IMR-90 (cell line): ENCODE measurements at places on chromosomes 11 and 22. TPM values are rescaled to one million over a fixed set of nuclear protein-coding genes. Genes with fewer than 3 reads are reported as not detected.
A peak's percentile ranks its signal among the peaks of the same experiment; 100 is the strongest.

Gene ART1
- not detected in 2 replicates for total RNA-seq

Gene HOATZ
- not detected in 2 replicates for total RNA-seq

Gene SMTNL1
- not detected in 2 replicates for total RNA-seq

DNA sequence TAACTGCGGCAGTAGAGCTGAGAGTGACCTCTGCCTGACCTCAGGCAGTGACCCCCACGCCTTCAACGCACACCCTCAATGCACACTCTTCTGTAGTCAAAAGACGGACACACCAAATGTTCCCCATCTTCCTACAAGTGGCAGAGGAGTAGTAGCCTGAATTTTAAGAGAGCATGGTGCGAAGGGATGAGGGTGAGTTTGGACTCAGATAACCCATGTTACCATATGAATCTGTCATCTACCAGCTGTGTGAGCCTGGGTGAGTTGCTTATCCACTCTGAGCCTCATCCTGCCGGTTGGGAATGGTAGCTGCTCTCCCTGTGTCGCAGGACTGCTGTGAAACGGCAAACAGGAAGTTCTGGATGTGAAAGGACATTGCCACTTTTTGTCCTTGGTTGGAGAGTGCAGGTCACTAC, 20.6 kb upstream of the ROBO3 start:
- H3K4me1 ChIP-seq, result no peaks in the 10 kb centered on the region; the same call in 1 of the 2 replicates
- no peak overlapping the region for H3K4me3 ChIP-seq
- H3K27ac ChIP-seq, result no peak overlapping the region
- no peak for DNase-seq
- peaks cover 87% of the 10 kb centered on the region for H3K27me3 ChIP-seq
- H3K36me3 ChIP-seq, result no peaks in the 10 kb centered on the region

- H3K36me3 ChIP-seq, result no peaks in the 10 kb centered on the region
- peak overlapping the region; percentile 38 for H3K4me3 ChIP-seq
- H3K4me1 ChIP-seq, result peaks cover 18% of the 10 kb centered on the region
- no peaks in the 10 kb centered on the region for H3K27me3 ChIP-seq
- DNase-seq, result peak; percentile 98
Observed at GRCh38 chr11:9363954-9364912, 20.2 kb upstream of the IPO7 start.

GRCh38 chr11:131682373-131683015, 312.1 kb downstream of the NTM start:
- no peak overlapping the region for H3K27ac ChIP-seq
- H3K4me3 ChIP-seq, result no peak overlapping the region

DNA sequence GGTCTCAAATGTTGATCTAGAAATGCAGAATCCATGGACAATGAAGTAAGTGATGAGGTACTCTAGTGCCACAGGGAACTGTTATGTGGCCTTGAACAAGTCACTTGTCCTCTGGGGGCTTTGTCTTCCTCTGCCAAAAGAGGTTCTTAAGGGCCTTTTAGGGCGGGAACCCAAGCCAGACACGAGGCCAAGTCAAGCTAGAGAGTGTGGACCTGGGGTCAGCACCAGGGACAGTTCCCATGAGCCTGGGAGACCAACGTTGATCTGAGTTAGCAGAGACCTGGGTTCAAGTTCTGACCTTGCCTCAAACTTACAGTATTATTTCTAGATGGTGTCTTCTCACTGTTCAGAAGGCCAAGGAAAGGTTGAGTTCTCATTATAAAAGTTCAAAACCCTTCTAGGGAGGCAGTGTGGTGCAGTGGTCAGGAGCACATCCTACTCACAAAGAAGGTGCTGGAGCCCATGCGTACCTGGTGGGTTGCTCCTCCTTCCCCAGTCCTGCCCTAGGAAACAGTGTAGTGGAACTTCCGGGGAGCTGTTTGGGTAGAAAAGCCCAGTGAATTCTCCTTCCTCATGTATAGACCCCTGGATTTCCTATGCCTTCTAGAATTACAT, 121.5 kb downstream of the CHST1 start:
- H3K36me3 ChIP-seq, result no peaks in the 10 kb centered on the region
- DNase-seq, result peak; percentile 4
- H3K27me3 ChIP-seq, result no peaks in the 10 kb centered on the region
- H3K4me1 ChIP-seq, result no peaks in the 10 kb centered on the region
- H3K27ac ChIP-seq, result no peak overlapping the region
- H3K4me3 ChIP-seq, result no peak overlapping the region

DNA sequence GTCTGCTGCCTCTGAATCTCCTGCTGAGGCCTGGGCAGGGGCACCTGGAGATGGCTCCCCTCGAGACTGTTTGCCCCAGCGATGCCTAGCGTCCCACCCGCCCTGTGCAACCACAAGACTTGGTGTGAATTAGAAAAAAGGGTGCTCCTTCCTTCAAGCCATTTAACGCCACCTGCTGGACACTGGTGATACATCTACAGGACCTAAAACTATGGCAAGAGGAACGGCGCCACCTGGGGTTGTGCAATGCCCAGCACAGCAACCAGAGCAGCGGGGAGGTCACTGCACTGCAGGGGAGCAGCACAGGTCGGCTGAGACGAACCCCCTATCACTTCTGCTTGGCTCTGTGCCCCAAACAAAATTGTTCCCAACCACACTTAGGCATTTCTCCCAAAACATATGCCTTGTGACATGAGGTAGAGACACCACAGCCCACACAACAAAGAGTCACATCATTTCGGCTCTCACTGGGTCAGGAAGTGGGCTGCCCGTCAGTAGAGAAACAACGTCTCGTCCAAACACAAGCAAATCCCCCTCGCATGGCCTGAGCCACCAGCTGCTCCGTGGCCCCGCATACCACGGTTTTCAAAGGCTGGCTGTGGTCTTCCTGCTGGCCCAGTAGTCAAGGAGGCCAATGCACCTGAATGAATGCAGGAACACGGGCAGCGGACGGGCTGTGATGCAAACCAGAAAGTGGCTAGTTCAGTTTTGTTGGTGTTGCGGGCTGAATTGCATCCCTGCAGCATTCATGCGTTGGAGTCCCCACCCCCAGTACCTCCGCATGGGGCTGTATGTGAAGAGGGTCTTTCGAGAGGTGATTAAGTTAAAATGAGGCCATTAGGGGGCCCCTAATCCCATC, 171.9 kb downstream of the SHANK2 start:
- H3K36me3 ChIP-seq, result peaks cover 2% of the 10 kb centered on the region; the same call in 1 of the 2 replicates
- no peak overlapping the region for H3K27ac ChIP-seq
- no peaks in the 10 kb centered on the region for H3K27me3 ChIP-seq
- DNase-seq, result peak; percentile 58
- H3K4me3 ChIP-seq, result no peak overlapping the region

GRCh38 chr11:45280449-45280848, 5.7 kb downstream of the SYT13 start:
- peak; percentile 0 for DNase-seq
- peaks cover 23% of the 10 kb centered on the region for H3K27me3 ChIP-seq
- no peak overlapping the region for H3K27ac ChIP-seq
- no peaks in the 10 kb centered on the region for H3K36me3 ChIP-seq
- H3K4me1 ChIP-seq, result no peaks in the 10 kb centered on the region
